ENCODE measurements at places on chromosomes 16 and 17.

GRCh38 chr16:86299882-86300610, 210.3 kb upstream of the FOXF1 start:
- no peak for DNase-seq

GRCh38 chr16:55982597-55982996, 107.4 kb upstream of the CES5A start:
- DNase-seq = no peak

DNA sequence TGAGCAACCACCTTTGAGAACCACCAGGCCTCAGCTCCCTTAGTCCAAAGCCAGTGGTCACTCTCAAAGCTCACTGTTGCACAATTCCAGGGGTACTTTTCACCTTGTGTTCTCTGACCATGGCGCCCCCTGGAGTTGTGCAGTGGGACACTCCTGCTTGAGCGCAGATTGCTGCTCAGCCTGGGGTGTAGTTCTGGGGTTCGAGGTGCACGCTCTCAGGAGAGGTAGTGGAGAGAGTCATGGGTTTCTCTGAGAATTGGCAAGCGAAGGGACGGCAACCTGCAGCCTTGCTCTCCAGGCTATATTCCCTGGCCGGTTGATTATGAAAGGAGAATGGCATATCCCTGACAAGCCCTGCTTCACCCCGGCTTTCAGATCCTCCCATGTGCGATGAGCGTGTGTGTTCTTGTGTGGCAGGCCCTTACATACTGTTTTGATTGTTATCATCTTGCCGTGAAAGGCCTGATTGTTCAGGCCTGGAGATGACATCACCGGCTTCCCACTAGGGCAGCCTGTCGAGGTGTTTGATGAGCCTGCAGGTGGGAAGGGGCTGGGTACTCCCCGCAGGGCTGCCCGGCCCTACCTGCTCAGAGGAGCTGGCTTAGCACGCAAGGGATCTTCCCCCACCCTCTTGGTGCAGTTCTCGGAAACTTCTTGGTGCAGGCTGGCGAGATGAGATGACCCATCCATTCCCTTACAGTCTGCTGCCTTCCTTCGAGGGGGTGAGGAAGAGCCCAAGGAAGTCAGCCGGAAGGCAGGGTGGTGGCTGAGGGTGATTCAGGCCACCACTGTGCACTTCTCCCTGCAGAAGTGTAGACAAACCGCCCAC, 431.2 kb downstream of the SLC39A11 start:
- no peak for DNase-seq

- no peak for DNase-seq
Measured at GRCh38 chr17:39765175-39765574, 27.4 kb downstream of the GRB7 start.

- no peak for DNase-seq
Measured at GRCh38 chr17:33207231-33207630, 85.9 kb downstream of the ASIC2 start.

- DNase-seq = no peak
Measured at GRCh38 chr17:21510686-21511362, 134.7 kb downstream of the KCNJ12 start.

- no peak for DNase-seq
Measured at GRCh38 chr17:6701719-6702118, 11.4 kb downstream of the SLC13A5 start.

DNA sequence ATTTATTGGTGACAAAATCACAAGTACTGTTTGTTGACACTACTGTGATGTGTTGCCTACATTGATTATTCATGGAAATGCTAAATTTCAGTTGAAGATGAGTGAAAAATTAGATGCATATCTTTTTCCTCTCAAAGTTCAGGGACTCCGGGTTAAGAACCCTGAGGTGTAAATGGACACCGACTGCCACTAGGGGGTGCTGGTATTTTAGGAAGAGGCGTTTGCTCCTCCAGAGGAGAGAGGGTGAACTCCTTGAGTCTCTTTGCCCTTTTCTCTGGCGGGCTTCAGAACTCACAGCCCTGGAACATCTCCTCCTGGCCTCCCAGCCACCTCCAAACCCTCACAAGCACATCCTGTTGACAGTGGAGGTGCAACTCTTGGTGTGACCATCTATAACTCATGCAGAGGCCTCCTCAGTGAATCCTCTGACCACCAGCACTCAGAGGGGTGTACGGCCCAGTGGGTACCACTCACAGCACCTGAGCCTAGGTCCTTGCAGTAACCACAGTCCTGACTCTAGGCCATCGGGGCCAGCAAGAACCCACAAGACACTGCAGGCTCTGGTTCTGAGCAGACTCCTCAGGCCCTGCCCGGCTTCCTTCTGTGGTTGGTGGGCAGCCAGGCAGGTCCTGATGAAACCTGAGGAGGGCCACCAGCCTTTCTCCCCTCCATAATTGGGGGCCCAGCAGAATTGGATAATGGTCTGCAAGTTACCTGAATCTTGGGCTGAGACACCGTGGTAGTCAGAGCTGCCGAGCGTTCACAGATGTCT, 26.2 kb upstream of the PIK3R5 start:
- DNase-seq = peak; percentile 30

DNA sequence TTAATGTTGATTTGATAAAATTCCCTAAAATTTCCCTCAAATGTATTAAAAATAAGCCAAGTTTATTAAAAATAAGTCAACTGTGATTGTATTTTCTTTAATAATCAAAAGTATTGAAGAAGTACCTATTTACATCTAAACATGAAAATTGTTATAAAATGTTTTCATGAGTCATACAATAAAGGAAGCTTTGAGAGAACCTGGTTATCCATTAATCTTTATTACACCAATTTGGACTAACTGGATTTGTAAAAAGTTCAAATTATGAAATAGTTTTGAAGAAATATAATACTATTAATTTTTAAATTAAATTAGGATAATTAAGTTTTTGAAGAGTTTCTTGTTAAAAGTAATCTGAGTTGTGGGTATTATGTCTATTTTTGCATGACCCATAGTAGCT, 63.8 kb downstream of the COX10 start:
- no peak for DNase-seq

DNA sequence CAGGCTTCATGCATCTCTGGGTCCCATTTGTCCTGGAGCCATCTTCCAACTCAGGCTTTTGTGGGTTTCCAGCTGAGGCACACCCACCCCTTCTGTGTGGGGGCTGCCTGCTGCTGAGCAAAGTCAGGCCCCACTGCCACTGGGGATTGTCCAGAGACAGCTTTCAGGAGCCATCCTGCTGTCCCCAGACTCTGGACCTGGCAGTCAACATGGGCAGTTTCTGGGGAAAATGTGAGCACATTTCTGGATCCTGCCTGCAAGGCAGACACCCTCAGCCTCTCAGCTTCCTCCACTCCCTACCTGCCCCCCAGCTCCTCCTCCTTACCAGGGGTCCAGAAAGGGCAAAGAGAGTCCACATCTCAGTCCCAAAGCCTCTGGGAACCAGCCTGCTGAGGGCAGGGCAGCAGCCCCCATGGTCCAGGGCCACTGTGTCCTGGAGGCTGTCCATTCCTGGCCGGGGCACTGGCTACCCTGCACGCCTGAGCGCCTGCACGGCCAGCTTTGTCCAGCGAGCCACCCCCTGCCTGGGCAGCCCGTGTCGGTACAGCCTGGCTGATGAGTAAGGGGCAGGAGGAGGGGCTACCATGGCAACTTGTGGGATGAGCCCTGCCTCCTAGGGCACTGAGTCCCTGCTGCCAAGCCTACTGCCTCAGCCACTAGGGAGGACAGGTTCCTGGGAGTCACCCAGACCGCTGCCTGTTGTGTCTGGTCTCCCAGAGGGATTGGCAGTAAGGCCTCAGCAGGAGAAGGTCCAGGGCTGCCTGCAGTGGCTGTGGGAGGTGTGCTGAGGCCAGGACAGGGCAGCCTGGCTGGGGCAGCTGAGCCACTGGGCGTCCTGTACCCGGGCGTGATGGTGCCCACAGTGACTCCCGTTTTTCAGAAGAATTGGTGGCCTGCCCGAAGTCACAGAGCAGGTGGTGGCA, at the start of gene SLC47A2:
TSS of gene SLC47A2 (minus strand) at position 477 of the 923 bp plus-strand sequence. CDS start at position 448, 29 bp downstream.
- no peak for DNase-seq

- DNase-seq = no peak
Measured at GRCh38 chr17:80432961-80433550, 18.1 kb downstream of the ENDOV start.

DNA sequence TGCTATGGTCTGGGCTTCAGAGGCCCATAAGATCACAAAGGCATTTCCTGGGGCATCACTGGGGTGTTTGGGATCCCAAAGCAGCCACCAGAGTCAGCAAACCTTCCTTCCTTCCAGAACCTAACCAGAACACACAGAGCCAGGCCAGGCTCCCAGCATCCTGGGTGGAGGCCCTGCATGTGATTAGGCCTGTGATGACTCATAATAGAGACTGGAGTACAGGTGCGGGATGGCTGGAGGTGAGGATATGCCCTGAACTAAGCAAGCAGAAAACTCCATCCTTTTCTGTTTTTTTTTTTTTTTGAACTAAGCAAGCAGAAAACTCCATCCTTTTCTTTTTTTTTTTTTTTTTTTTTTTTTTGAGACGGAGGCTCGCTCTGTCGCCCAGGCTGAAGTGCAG, 17.7 kb upstream of the GFOD2 start:
- DNase-seq = no peak

DNA sequence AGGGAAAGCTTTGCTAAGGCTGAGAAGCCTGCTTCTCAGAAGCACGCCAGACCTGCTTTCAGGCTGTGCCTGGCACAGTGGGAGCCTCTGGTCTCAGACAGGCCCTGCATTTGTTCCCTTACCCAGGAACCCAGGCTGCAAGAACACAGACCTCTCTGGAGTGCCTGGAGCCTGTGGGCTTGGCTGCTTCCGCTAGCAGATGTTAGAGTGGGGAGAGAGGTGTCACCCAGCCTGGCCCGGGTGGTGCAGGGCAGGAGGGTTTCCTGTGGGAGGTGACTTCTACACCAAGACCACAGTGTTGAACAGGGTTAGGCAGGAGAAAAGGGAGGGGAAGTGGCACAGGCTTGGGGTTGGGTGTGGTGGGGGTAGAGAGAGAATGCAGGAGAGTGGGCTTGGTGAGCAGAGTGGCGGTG, 35.8 kb upstream of the ADGRG1 start:
- no peak for DNase-seq

DNA sequence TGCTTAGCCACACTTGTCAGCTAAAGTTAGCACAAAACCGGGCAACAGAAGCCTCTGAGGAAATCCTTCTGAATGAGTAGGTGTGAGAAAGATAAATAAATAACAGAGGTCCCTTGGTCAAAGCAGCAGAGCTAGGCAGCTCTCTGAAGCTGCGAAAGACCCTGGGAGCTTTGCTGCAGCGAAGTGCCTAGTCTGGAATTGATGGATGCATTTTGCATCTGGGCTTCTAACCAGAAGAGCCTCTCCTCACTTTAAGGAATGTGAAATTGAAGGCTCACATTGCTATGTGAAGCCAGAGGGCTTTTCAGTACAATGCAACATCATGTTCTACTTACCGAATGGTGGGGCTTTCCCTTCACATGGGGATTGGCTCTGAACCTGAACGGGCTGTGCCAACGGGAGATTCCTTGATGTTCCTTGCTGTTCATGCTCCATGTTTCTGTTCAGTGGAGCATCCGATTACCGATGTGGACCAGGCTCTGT, 274.6 kb downstream of the HS3ST3B1 start:
- no peak for DNase-seq

GRCh38 chr17:42092939-42093338, 5.3 kb downstream of the ZNF385C start:
- no peak for DNase-seq

DNA sequence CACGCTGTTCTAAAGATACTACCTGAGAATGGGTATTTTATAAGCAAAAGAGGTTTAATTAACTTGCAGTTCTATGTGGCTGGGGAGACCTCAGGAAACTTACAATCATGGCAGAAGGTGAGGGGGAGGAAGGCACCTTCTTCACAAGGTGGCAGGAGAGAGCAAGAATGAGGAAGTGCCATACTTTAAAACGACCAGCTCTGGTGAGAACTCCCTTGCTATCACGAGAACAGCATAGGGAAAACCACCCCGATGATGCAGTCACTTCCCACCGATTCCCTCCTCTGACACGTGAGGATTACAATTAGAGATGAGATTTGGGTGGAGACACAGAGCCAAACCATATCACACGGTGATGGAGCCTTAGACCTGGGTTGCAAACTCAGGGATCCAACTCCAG, 317.5 kb upstream of the EEF2KMT start:
- DNase-seq = no peak

GRCh38 chr17:29622337-29623282, at the start of gene CORO6:
CORO6 (minus strand) TSS chr17:29622912; CDS start chr17:29621421, 1,491 bp downstream.
- DNase-seq = no peak

DNA sequence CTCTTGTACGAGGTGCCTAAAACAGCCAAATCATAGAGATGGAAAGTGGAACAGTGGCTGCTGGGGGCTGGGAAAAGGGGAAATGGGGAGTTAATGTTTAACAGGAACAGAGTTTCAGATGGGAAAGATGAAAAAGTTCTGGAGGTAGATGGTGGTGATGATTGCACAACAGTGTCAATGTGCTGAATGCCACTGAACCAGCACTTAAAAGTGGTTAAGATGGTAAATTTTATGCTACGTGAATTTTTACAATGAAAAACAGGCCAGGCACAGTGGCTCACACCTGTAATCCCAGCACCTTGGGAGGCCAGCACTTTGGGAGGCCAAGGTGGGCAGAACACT, 130.4 kb downstream of the C16orf78 start:
- no peak for DNase-seq

DNA sequence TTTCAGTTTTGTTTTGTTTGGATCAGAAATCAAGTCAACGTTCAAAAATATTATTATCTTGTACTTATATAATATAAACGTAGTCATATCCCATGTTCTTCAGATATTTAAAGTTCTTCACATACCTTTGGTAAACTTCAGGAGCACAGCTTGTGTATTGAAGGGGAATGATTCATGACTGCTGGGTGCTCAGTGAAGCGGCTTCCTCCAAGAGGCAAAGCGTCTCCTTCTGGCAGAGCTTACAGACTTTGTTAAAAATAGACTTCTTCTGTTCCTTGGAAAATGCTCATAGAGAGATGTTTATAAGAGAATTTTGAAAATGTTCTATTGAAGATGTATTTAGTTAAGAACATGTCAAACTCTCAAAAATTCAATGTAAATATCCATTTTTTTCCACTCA, 155.6 kb upstream of the CNTNAP4 start:
- no peak for DNase-seq

DNA sequence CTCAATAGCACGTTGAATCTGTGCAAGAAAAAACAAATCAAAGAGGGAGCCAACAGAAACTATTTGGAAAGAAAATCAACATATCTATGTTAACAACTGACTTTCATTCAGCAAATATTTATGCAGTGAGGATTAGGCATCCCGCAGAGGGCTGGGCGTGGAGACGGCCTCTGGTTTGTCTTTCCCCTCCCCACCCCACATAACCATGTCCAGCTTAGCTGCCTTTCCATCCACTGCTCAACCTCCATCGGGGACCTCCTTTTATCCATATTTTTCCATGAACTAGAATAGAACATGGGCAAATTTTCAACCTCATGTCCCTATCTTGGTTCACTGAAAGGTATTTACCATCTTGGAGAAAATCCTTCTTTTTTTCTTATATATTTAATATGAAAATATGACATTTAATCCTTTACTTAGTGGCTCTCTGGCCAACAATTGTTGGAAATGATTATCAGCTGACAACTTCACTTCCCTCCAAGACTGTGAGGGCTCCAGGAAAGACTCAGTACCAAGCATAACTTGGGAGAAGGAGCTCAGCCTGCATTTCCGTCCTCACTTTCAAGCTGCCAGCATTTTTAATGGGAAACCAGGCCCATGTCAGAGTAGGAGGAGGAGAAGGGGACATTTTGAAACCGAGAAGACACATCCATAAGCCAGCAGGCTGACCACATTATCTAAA, 462.6 kb upstream of the MAF start:
- no peak for DNase-seq

Data from GM04504 (cell line).